ENCODE measurements at places on chromosomes 2 and 18.

DNA sequence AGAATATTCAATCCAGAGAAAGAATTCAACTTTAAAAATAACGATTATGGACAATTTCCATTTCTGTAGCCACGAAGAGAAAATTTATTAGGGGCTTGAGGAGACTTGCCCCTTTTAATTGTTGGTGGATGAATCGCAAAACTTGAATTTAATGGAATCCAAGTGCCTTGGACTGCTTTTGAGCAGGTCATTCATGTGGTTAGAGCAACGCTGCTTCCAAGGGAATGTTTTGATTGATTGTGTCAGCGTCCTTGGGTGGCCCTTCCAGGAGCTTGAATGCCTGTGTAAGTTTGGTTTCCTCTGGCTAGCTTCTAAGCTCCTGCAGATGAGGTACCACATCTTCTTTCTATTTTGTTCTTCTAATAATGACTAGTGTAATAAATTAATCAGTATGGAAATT, 213.4 kb downstream of the LTBP1 start:
- DNase-seq: no peak

- DNase-seq: no peak
These were observed 171.0 kb upstream of the HS6ST1 start for GRCh38 chr2:128489526-128490273.

GRCh38 chr2:55962915-55963314, 39.3 kb upstream of the EFEMP1 start:
- DNase-seq: no peak

- DNase-seq: no peak
These were observed 267.7 kb upstream of the SPRED2 start for GRCh38 chr2:65700004-65700651.

DNA sequence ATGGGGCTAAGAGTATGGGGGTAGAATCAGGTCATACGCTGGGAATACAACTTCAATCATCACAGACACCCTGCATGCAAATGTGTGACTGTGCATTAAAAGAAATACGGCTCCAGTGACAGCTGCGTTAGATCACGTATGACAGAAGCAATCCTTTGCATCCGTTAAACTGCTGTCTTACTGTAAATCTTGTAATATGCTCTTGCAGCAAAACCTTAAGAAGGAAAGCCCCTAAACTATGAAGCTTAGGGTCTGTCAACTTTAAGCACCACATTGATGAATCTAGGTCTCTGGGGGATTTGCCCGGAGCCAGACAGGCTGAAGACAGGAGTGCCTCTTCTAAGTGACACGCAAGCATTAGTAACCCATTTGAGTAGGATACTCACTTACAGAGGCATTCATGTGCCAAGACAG, 84.7 kb upstream of the EML6 start:
- DNase-seq: no peak

DNA sequence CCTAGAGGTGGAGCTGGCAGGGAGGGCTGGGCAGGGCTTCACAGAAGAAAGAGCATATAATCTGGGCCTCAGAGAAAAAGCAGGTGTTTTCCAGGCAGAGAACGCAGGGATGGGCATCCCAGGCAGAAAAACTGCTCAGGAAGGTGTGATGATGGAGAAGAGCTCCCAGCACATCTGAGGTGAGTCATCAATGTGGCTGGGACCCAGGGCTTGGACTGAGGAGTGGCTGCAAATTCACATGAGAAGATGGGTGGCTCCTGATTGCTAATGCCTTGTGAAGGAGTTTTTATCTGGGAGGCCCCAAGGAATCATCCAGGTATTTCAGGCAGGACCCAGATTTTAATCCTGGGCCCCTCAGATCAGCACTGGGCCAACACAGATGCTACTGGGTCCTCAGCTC, 10.2 kb downstream of the IL1F10 start:
- no peak for DNase-seq

- DNase-seq: no peak
These were observed 94.6 kb downstream of the RTP5 start for GRCh38 chr2:241964133-241964532.

- no peak for DNase-seq
These were observed 708.1 kb downstream of the SLC4A3 start for GRCh38 chr2:220335591-220335915.

GRCh38 chr18:6792391-6792790, 62.9 kb downstream of the ARHGAP28 start:
- DNase-seq: no peak

DNA sequence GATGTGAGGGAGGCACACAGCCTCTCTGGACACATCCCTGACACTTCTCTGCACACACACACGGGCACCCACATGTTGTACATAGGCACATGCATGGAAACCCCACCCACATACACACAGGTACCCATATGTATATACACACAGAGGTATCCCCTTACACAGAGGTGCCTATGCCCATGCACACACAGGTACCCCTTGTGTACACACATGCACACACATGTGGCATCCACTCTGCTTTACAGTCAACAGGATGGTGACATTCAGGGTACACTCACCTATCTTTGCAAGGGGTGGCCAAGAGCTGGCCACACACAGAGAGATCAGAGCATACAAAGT, 59.5 kb downstream of the FAM168B start:
- no peak for DNase-seq

DNA sequence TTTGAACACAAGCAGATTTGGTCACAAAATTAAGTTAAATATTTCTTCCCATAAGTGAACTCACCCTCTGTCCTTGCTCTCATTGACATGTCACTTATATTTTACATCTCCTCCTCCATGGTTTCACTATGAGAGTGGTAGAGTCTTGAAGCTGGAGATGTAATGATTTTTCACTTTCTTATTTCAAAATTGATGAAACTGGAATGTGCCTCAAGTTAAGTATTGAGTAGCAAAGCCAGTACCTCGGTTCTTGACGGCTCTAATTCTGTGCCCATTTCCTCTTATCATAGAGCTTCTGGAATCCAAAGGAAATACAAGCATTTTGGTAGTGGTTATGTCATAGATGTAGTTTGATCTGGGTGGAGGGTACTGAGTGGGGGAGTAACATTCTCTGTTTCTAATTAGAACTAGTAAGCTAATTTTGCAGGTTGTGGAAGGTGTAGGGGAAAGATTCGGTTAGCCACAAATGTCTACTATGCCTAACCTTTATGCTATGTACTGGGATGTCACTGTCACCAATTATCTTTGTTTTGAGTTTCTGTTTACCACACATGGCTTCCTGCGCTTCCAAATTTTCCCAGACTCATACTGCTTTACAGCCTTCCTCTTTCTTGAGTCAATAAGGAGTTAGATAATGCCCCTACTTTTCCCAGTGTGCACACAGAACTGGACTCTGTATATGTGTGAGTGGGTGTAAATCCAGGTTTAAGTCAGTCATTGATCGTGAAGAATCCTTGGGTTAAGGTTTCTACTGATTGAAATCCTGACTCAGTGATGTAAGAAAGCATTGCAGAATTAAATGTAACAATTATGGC, 96.8 kb downstream of the DIS3L2 start:
- no peak for DNase-seq

DNA sequence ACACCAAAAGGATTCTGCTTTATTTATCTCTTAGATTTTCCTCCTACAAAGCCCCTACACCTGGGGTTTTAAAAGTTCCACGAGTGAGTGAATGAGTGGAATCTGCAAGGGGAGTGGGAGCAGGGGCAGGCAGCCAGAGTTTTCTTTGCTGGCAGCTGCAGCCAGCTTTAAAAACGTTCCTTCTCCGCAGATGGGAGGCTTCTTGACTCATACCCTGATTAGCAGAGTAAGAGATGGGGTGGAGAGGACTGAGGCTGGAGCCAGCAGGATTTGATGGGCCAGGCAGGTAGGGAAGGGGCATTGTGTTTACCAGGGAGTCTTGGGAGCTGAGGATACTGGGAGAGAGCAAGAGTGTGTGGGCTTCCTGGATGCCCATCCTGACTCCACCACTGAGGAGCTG, 99.6 kb upstream of the TNP1 start:
- DNase-seq: no peak

- DNase-seq: no peak
These were observed 342.9 kb downstream of the INSIG2 start for GRCh38 chr2:118431165-118431517.

- DNase-seq: no peak
These were observed 4.8 kb downstream of the PSMD14 start for GRCh38 chr2:161312996-161313395.

- no peak for DNase-seq
These were observed 109.1 kb downstream of the SMAD7 start for GRCh38 chr18:48841381-48842258.

- peak; percentile 41 for DNase-seq
These were observed 78.4 kb downstream of the LIMS1 start for GRCh38 chr2:108612514-108613183.

DNA sequence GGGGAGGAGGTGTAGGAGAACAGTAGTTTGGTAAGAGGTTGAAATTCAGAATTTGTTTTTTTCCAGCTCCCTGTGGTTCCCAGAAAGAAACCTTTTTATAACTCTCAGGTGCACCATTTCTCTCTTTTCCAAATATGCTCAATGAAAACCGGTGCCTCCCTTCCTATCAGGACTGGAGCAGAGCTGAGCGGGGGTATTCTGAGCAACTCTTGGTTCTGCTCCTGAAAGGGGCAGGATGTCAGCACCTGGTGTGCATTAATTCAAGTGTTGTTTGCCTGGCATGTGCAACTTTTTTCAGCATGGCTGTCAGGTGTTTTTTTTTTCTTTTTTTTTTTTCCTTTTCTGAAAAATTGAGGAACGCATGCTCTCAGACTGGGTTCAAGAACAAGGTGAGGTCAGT, 74.1 kb downstream of the MAPK4 start:
- DNase-seq: no peak

DNA sequence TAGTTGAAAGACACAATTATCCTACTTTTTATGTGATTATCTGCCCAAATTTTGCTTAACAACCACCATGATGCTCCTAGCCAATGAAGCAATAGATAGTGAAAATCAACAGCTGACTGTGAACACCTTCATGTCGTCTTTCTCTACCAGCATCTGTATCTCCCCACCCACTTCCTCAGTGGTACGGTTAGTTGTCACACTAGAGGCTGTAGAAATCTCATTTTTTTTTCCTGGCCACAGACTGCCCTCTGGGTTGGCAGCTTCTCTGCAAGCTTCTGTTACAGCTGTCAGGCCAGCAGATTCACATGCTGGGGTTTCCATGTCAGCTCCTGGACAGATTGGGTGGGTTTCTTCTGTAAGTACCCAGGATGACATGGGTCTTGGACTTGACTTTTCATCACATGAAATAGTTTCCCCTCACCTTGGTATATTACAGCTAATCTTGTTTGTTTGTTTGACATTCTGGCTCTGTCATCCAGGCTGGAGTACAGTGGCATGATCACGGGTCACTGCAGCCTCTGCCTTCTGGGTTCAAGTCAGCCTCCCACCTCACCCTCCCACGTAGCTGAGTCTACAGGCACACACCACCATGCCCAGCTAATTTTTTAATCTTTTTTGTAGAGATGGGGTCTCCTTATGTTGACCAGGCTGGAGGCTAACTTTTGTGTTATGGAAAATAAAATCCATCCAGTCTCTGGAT, 24.3 kb downstream of the STAT4 start:
- no peak for DNase-seq

DNA sequence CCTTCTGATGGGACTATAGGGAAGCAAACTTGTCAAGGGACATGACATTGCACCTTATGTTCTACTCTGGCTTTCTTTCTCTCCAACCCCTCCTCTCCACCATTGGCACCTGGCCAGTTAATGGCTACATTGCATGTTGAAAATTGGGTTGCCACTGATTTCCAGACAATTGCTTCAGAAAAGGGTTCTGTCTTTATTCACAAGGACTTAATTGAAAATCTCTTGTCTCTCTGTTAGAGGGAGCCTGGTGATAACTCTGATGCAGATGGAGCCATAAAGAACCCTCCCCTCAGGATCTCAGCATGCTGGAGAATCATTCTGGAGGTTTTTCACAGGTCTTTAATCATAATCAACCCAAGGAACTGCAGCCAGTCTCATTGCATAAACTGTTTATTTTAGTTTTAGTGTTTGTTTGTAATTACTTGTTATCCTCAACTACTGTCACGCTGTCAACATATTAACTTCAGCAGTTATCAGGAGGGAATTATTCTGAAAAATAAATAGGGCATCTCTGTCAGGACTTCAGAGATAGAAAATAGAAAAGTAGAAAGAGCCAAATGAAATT, 316.8 kb downstream of the RIT2 start:
- no peak for DNase-seq

- DNase-seq: no peak
These were observed 118.9 kb upstream of the NT5C1B start for GRCh38 chr2:18708203-18708715.

DNA sequence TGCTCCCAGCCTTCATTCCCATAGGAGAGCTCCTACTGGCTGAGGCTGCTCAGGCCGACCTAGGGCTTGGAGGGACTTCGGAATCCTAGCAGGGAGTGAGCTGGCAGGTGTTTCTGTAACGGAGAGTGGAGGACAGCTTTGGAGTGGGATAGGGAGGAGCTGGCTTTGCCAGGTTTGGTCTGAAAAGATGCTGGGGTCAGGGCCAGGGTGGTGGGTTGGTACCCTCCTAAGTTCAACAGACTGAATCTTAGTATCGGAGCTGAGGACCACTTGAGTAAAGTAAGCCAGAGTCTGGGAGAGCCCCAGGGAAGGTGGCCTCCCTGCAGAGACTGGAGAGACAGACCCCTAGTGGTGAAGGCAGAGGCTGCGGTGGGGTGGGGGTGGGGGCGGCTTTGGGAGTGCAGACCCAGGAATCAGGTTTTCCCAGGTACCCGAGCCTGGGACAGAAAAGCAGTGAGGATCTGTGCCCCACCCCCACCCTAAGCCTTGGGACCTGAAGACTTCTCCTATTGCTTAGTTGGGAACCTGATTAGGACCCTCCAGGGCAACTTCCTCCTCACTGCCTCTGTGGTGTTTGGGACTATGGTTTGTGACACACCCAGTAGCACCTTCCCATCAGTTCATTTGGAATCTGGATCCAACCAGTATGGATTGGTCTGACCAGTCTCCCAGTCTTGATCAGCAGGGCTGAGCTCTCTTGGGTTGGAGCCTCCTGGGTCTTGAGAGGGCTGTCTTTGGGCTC, 3.0 kb downstream of the CNNM4 start:
- DNase-seq: no peak

- peak; percentile 48 for DNase-seq
These were observed 6.5 kb upstream of the WNT6 start for GRCh38 chr2:218852911-218853667.

DNA sequence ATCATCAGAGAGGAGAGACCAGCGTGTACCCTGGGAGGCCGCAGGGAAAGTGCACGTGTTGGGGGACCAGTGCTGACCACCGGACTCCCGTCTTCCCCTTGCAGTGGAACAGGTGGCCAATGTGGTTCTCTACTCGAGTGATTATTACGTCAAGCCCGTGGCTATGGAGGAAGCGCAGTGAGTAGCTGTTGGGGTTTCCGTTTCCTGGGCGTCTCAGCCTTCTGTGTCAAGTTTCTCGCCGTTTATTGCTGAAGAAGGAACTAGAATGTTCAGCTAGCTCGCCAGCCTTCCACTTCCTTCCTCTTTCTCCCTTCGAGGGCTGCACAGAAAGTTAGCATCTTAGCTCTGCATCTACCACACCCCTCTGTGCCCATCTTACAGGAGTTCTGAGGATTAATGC, 22.8 kb upstream of the DGKD start:
- DNase-seq: peak; percentile 49

DNA sequence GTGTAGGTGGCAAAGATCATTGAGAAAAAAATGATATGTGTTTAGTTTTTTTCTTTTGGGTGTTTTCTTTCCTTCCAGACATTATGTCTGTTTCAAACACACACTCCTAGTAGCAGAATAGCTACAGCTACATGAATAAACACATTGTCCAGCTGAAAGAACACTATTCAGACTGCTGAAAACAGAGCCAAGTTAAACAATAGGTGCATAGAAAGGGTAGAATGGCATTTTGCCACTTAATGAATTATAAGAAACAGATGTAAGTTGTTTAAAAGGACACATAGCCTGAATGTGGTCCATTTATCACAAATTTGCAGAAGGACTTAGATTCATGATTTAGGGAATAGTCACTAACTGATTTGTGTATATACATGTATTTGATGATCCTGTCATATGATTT, 20.1 kb downstream of the CTLA4 start:
- no peak for DNase-seq

All from stimulated activated CD8-positive, alpha-beta memory T cell treated with anti-CD3 and anti-CD28 coated beads, Interleukin-4, amount 100 ng/mL, for 24 hours (primary cell).